Midbrain (tissue), 1 donor: ENCODE measurements at places on chromosomes 7 and 10.

DNA sequence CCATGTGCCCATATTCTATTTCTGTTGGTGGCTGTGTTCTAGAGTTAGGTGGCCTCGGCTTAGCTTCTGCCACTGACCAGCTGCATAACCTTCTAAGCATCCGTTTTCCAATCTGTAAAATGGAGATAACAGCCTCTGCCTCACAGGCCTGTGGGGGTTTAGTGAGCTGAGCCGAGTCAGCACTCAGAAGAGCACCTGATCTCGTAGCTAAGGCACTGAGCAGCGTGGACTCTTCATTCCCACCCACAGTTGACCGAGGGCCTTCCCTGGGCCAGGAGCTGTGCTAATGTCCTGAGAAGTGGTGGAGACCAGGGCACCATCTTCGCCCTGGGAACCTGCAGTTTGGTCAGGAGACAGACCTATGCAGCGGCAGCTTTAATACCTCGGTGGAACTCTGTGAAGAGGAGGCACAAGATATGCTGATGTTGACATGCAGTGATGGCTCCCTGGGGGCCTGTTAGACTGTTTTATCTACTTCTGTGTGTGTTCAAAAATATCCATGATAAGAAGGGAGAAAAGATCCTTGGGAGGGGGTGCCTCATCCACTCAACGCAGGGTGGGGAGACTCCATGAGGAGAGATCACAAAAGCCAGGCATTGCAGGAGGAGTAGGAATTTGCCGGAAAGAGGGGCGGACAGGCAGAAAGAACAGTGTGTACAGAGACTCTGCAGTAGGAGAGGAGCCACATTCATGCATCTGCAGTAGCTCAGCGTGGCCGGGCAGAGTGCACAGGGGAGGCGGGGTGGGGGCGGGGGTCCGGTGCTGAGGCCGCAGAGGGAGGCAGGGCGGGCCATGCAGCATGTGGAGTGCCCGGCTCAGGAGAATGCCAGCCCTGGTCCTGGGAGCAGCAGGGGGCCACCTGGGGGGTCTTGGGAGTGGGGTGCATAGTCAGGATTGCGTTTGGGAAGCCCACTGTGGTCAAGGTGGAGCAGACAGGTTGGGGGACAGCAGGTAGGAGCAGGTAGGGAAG is 136.8 kb downstream of the C10orf105 start:
- DNase-seq: no peak

GRCh38 chr7:6675807-6676405 is 30.8 kb downstream of the ZNF12 start:
- DNase-seq: no peak

DNA sequence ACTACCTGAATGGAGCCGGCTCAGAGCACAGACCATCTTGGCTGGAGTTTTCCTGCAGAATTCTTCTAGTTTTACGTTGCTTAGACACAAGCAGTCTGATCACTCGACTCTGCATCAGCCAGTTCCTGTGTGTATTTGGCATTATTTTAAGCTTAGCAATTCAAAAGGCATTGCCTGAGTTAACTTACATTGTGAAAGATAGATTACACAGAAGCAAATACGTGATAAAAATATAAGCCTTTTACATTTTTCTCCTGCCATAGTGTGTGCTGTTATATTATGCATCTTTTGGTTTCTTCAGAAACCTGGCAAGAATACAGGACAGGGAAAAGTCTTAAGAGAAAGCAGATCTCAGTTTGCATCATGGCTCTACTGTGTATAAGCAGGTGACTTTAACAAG is 98.1 kb downstream of the LRRC4 start:
- DNase-seq: no peak

DNA sequence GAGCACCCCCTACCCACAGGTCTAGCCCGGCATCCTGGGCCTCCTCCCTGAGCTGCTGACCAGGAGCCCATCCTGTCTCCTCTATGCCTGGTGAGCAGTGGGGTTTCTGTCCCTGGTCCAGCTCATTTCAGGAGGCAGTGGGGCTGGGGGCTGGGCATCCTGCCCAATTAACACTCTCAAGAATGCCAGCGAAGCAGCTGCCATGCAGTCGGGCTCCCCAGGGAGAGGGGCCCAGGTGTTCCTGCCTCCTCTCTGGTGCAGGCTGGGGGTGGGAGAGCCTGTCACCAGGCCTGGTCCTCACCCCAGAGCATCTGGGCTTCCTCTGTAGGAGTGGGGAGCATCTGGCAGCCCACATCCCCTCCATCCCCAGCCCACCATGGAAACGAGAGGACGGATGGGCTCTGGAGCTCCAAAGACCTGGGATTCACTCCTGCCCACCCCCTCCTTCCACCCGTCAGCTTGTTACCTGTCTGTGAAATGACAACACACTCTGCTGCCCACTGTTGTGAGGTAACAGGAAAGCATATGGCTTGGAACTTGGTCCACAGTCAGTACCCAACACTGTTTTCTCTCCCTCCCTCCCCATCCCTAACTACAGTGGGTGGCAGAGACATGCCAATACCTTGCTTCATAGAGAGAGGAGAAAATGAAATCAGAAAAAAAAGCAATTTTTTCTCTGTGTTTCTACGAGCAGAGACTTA is 69.1 kb downstream of the SLIT1 start:
- DNase-seq: no peak

GRCh38 chr10:6674291-6674690 is 94.2 kb upstream of the PRKCQ start:
- DNase-seq: no peak

GRCh38 chr10:7942859-7943258 is 111.6 kb upstream of the GATA3 start:
- DNase-seq: no peak

GRCh38 chr7:69430384-69431021 is 167.8 kb upstream of the AUTS2 start:
- no peak for DNase-seq

- peak; percentile 16 for DNase-seq
Measured at GRCh38 chr10:58384095-58384494, 1.1 kb upstream of the TFAM start.

DNA sequence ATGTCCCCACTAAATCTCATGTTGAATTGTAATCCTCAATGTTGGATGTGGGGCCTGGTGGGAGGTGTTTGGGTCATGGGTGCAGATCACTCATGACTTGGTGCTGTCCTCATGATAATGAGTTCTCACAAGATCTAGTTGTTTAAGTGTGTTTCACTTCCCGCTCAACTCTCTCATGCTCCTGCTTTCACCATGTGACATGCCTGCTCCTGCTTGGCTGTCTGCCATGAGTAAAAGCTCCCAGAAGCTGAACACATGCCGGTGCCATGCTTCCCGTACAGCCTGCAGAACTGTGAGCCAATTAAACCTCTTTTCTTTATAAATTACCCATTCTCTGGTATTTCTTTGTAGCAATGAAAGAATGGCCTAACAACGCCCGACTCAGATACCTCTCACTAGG is 6.2 kb upstream of the PSTK start:
- DNase-seq: no peak

DNA sequence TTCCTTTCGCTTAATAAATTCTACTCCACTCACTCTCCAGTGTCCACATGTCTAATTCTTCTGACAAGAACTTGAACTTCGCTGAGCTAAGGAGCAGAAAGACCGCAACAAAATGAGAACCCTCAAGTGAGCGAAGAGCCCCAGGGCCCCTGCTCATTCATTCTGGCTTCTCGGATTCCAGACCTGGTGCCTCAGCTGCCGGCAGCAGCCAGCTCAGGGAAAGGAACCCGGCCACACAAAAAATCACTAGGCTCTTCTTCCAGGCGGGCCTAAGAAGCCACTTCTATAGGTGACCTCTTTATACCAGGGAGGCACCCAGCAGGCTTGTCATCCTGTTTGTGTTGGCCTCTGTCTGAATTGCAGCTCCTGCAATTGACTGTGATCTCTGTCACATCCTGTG is 33.3 kb downstream of the OTUD1 start:
- no peak for DNase-seq

DNA sequence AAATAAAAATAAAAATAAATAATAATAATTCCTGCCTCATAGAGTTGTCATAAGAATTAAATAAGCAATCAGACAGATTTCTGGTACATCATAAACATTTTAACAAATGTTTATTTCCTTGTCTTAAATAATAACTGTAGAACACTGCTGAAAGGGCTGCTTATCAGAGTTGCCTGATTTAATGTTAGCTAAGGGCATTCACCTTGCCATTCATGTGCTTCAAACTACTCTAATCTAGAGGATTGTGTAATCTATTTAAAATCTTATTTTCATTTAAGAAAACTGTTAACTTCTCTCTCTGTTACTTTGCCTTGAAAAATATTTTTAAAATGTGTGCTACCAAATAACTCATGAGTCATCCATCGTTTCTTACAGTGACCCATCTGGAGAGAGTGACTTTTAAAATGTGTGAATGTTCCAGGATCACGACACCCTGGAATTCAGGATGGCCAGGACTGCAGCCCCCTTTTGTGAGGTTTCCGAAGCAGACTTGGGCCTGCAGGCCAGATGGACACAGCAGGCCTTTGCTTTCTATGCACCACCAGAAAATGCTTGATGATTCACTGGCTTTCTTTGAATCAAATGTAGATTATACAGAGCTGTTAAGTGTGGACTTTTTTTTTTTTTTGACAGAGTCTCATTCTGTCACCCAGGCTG is 109.1 kb upstream of the TNS3 start:
- no peak for DNase-seq

GRCh38 chr7:127769696-127770400 is 117.9 kb downstream of the SND1 start:
- DNase-seq: no peak

- DNase-seq: no peak
Measured at GRCh38 chr10:25556457-25556856, 377.6 kb upstream of the MYO3A start.

- DNase-seq: no peak
Measured at GRCh38 chr10:77837925-77838595, 88.5 kb downstream of the DLG5 start.

DNA sequence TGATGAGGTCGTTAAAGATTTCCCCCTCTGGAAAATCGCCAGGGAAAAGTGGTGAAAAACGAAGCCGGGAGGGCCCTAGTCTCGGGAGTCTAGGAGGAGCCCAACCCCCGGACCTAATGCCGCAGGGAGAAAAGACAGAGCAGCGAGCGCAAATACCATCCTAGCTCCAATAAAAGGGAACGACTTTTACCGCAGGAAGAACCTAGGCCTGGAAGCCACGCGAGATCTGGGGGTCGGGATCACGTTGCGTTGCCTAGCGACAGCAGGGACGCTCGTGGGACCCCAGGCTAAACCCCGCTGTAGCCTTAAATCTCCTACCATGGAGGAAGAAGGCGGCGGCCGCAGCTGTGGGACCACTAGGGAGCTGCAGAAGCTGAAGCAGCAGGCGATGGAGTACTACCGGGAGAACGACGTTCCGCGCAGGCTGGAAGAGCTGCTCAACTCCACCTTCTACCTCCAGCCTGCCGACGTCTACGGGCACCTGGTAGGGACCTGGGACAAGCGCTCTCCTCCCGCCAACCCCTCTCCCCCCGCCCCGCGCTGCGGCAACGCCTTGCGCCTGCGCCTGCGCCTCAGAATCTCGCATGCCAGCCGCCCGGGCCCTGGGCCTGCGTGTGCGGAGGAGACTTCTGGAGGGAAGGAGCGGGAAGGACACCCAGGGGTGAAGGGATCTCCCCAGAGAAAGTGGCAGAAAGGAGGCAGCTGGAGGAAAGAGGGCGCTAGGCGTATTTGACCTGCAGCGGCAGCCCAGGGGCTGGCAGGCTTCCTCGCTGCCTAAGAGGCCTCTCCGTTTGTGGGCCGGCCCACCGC is at the start of gene ENO4:
ENO4 (plus strand) TSS at position 252 of the 810 bp plus-strand sequence; CDS start at position 320, 68 bp downstream.
- peak; percentile 82 for DNase-seq

DNA sequence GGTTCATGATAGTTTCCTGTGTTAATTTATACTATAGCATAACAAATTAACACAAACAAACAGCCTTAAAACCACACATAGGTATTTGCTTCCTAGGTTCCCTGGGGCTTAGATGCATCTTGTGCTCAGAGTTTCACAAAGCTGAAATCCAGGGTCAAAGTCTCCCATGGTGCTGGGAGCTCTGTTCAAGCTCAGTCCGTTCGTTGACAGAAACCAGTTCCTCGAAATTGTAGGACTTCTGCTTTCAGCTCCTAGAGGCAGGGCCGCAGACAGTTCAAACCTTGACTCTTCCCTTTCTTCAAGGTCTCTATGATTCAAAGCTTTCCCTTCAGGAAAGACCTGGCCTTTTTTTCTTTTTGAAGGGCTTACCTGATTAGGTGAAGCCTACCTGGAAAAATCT is 90.5 kb downstream of the VSTM2A start:
- no peak for DNase-seq

GRCh38 chr7:46616636-46617035 is 695.6 kb upstream of the IGFBP3 start:
- DNase-seq: no peak
